Stimulated activated CD4-positive, alpha-beta T cell treated with anti-CD3 and anti-CD28 coated beads, Interleukin-1b, Interleukin-23, amount 100 ng/mL, for 48 hours (primary cell): ENCODE measurements at places on chromosomes 13 and 19.

- DNase-seq = no peak
Measured at GRCh38 chr13:107348925-107349324, 781.0 kb upstream of the ARGLU1 start.

GRCh38 chr13:44117351-44117750, 237.6 kb downstream of the LACC1 start:
- DNase-seq = no peak

DNA sequence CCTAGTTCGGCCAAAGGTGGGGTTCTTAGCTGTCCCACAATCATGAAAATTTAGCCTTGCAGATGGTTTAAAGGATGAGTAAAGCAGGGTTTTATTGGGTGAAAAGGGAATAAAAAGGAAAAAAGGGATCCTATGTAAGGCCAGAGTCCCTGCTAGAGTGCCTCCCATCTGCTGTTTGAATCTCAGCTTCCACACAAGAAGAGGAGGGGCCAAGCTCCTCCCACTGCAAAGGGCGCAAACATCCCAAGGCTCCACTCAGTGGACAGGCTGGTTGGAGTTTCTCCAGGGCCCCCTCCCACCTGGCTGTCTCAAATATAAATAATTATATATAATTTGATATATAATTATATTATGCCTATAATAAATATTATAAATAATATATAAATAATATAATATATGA, 1272.1 kb upstream of the PCDH20 start:
- DNase-seq = no peak

- DNase-seq = no peak
Measured at GRCh38 chr13:31824705-31825517, 85.6 kb downstream of the RXFP2 start.

DNA sequence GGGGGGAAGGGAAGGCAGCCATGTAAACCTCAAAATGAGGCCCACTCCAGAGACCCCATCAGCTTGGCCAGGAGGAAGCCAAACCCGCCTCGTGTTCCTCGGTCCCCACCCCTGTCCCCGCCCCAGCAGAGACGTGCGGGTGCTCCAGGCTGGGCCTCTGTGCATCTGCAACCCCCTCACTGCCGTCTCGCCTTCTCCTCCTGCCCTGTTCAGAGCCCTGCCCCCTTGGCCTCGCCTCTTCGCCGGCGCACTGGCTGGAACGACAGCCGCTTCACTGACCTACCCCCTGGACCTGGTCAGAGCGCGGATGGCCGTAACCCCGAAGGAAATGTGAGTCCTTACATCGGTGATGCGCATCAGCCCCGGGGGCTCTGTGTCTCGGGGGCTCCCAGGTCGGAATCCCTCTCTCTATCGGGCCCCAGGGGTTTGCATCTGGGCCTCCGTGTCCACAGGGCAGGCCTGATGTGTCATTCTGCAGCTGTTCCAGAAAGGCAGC, 32.2 kb downstream of the TMEM161A start:
- DNase-seq = no peak

DNA sequence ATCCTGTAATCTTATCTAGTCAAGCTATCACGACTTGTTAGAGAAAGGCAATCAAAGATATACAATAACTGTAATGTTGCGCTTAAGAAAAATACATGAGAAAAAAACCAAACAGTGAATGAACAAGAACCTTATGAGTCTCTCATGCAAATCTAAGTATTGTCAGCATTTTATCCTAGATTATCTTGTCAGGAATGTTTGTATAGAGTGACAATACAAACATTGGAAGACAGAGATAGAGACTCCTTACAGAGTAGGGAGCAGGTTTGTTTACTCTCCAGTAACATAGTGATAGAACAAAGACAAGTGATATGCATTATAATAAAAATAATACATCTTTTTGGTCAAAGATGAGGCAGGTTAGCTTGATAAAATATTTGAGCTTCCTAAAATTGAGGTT, 444.8 kb downstream of the SLITRK5 start:
- DNase-seq = no peak

- no peak for DNase-seq
Measured at GRCh38 chr13:24050292-24050711, 110.2 kb upstream of the SPATA13 start.

GRCh38 chr13:48181482-48182145, 51.4 kb upstream of the ITM2B start:
- DNase-seq = no peak

GRCh38 chr13:42760951-42761350, 20.4 kb upstream of the FAM216B start:
- DNase-seq = no peak

- no peak for DNase-seq
Measured at GRCh38 chr19:38298821-38299680, 5.0 kb upstream of the C19orf33 start.

GRCh38 chr13:37407156-37407555, 191.4 kb downstream of the POSTN start:
- no peak for DNase-seq

- no peak for DNase-seq
Measured at GRCh38 chr13:91356919-91357612, 9.6 kb downstream of the MIR17HG start.

DNA sequence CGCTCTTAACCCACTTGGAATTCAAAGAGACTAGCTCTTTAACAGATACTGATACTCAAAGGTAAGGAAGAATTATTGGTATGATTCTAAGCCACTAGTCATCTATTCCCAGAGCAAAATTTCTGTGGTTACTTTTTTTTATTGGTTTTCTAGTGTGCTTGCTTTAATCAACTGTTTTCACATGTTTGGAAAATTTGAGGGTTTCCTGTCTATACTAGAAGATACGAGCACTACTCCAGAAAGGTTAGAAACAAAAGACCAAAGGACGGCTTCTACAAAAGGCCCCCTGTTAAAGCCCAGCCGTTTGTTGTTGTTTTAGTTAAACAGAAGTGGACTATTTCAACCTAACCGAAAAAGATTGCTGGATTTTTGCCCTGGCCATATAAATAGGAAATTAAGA, 18.5 kb upstream of the LPAR6 start:
- no peak for DNase-seq

DNA sequence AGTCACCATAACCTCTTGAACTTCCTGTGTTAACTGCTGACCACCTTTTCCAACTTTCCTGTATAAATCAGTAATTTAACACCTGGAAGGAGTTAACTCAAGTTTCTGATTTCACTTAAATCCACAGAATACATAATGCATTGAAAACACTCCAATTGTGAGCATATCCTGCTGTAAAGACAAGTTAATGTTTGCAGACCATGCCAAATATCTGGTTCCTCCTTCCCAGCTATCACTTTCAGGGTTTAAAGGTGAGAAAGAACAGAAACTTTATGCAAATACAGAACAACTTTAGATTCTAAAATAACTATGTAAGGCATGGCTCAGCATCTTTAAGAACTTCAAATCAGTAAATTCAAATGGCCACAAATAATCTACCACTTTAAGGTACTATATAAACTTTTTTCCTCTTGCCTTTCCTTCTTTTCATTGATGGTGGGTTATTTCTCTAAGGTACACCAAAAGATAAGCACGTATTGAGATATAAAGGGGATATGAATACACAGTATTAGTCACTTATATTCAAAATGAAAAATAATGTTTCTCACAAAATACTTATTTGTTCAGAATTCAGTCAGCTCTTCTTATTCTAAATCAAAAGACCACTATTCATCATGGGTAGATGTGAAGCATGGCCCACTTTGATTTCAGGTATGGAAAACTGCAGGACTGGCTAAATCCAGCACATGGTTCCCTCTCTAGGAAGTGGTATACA, 6.6 kb upstream of the TPTE2 start:
- DNase-seq = no peak

DNA sequence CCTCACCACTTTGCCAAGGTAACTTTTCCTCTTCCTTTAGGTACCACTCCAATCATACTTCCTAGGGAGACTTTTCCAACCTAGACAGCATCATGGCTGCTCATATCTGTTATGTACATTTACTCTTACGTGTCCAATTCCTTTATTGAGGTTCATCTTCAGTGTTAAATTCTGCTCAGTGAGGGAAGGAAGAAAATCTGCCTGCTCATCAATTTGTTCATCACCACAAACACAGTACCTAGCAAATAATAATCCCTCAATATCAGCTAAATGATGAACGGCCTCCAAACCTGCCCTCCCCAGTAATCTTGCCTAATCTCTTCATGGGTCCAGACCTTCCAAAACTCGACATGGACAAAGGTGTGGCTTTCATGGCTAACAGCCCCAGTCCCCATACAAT, 380.8 kb downstream of the KCTD12 start:
- DNase-seq = no peak

- DNase-seq = no peak
Measured at GRCh38 chr13:96792736-96793403, 201.4 kb downstream of the OXGR1 start.

- DNase-seq = peak; percentile 24
Measured at GRCh38 chr13:97261254-97262005, 39.3 kb downstream of the MBNL2 start.

DNA sequence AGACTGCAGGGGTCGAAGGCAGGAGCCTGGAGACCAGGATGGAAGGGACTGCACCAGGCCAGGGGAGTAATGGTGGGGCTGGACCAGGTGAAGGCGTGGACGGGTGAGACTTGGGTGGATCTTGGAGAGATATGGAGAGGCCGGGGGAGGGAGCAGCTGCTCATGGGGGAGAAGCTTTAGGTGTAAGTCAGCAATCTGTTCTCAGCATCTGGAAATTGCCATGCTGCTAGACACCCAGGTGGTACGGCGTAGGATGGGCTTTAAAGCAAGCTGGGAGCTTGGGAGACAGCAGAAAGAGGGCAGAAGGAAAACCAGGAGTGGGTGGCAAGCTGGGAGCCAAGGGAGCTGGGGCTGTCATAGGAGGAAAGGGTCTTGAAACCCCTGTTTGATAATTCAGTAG, 3.0 kb downstream of the CERS4 start:
- no peak for DNase-seq
